ENCODE measurements at places on chromosomes 12 and 14.
A peak's percentile ranks its signal among the peaks of the same experiment; 100 is the strongest.

DNA sequence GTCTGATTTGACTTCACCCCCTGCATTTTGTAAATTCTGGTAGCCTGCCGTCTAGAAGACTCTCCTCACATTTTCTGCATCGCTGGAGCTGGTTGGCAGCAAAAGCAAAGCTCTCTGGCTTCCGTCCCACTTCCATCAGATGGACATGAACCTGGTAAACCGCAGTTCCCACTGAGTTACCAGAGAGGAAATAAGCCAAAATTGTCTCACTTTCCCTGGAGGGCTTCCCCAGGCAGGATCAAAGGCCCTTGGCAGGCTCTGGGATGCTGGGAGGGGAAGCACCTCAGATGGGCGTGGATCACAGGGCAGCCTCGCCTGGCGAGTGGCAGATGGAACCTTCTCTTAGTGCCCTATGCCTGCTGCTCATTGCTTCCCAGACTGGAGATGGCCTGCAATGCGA, 243.5 kb downstream of the TMEM132C start:
- no peak for DNase-seq

DNA sequence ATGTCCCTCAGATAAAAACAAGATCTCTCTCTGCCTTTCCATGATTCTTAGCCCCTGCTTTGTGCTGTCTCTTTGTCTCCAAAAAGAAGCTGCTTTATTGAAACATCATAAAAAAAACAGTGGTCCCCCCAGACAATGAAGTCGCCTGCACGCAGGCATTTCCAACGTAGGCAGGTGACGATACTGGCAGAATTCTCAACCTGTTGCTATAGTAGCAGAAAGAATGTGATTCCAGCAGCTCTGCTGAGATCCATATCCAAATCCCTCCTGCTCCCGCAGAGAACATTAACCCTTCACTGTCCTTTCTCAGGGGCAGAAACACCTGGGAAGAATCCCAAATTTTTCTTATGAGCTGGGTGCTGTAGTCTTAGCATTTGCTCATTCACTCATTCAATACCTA, 84.8 kb downstream of the STON2 start:
- DNase-seq: no peak

GRCh38 chr12:27896419-27896990, 76.0 kb downstream of the PTHLH start:
- DNase-seq: no peak

DNA sequence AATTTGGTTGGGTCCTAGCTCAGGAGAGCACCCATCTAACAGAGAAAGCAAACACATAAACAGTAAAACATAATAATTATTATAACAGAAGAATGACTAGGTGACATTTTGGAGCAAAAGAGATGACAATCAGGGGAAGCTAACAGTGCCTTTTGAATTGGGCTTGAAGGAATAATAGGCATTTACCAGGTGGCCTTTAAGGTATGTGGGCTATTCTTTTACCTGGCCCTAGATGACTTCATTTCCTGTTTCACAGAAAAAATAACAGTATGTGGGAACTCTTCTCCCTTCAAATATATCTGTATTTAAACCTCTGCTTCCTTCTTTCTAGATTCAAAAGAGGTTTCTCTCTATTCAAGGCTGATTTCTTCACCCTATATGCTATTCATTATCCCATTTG, 3.8 kb downstream of the IRAK4 start:
- DNase-seq: no peak

GRCh38 chr14:104119488-104120251, 18.7 kb upstream of the KIF26A start:
- DNase-seq: no peak

GRCh38 chr14:66378712-66379505, 107.3 kb upstream of the CCDC196 start:
- no peak for DNase-seq

GRCh38 chr12:109310247-109311125, 1.4 kb upstream of the FOXN4 start:
- no peak for DNase-seq

DNA sequence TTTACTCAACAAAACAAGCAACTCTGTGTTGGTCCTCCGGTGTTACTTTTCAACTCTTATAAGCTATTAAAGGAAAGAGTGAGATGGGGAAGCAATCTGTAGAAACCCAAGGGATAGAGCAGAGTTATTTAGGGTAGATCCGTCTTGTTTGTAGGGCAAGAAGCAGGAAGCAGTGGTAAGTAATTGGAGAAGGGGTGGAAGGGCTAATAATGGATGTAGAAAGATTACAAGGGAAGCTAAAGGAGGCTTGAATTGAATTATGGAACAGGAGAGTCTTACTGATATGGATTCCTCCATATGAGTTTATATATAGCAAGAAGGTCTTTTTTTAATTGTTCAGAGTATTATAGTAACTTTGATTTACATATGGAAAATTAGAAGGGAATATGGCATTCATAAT, 72.7 kb downstream of the MNAT1 start:
- no peak for DNase-seq

DNA sequence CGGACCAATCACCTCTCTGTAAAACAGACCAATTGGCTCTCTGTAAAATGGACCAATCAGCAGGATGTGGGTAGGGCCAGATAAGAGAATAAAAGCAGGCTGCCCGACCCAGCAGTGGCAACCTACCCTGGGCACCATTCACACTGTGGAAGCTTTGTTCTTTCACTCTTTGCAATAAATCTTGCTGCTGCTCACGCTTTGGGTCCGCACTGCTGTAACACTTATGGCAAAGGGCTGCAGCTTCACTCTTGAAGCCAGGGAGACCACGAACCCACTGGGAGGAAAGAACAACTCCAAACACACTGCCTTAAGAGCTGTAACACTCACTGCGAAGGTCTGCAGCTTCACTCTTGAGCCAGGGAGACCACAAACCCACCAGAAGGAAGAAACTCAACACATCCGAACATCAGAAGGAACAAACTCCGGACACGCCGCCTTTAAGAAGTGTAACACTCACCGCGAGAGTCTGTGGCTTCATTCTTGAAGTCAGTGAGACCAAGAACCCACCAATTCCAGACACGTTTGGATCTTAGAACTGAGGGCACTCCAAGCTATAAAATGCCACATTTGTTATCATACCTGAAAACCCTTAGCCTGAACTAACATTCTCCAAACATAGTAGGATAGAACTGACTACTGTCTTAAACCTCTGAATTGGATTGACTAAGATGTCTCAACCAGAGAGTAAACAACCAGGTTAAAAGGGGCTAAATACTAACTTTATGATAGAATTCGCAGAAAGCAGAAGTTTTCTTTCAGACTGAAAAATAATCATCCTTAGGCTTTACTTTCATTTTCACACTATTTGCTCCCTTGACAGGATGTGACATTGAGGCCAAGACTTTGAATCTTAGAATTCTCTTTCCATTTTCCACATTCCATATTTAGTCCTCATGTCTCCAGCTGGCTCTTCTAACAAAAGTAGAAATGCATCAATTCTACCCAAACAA, 33.6 kb downstream of the CDKL1 start:
- DNase-seq: no peak

- no peak for DNase-seq
These were observed 6.5 kb downstream of the C12orf43 start for GRCh38 chr12:121009741-121010140.

DNA sequence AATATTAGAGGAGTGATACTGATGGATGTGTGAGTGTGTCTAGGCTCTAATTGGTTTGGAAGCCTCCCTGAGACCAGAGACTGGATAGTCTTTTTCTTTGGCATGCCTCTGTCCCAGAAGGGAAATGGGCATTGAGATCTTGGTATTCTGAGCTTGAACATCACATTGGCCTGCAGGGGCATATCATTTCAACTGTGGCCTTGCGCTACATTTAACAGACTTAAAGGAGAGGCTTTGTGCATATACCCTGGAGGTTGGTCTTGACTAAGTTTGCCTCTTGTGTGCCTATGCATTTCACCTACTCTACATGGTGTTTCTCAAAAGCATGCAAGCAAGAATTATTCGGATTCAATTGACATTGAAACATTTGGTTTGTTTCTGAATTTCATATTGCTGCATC, 185.4 kb downstream of the TMTC2 start:
- no peak for DNase-seq

- no peak for DNase-seq
These were observed 159.5 kb downstream of the VRK1 start for GRCh38 chr14:96956464-96957239.

- no peak for DNase-seq
These were observed 53.6 kb upstream of the EIF5 start for GRCh38 chr14:103280278-103280928.

GRCh38 chr12:113424915-113425823, 3.0 kb downstream of the SDSL start:
- DNase-seq: no peak

DNA sequence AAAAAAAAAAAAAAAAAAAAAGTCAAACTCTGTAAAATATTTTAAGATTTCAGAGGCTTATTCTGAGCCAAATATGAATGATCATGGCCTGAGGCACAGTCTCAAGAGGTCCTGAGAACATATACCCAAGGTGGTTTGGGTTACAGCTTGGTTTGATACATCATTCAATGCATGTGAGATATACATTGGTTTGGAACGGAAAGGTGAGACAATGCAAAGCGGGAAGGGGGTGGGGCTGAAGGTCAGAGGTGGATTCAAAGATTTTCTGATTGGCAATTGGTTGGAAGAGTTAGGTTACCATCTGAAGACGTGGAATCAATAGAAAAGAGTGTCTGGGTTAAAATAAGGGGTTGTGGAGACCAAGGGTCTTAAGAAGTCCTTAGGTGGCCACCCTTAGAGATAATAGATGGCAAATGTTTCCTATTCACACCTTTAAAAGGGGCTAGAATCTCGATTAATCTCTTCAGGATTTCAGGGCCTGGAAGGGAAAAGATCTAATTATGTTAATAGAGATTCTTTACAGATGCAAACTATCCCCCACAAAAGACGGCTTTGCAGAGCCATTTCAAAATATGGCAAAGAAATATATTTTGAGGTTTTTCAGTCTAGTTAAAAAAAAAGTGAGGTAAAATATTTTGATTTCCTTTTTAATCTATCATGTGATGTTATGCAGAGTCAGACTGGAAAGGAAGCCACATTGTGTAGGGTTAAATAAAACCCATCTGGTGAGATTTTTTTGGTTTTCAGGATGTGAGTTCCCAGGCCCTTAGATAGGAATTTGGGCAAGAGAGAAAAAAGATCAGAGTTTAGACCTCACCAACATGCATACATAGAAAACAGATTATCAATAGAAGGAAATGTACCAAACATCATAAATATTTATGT, 173.8 kb upstream of the CNOT2 start:
- no peak for DNase-seq

DNA sequence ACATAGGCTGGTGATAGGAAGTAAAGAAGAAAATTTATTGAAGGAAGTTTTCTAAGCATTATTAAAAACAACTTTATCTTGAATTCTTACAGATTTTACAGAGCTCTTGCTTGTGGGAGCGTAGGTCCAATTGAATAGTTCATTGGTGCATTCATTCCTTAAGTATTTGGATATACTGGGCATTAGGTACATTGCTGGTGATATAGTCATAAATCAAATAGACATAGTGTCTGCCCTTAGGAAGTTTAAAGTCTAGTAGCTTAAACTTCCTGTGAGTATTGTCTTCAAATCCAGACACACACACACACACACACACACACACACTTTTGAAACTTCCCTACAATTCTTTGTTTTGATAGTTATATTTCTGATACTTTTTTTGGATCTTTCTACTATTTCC, 226.7 kb downstream of the FUT8 start:
- DNase-seq: no peak

DNA sequence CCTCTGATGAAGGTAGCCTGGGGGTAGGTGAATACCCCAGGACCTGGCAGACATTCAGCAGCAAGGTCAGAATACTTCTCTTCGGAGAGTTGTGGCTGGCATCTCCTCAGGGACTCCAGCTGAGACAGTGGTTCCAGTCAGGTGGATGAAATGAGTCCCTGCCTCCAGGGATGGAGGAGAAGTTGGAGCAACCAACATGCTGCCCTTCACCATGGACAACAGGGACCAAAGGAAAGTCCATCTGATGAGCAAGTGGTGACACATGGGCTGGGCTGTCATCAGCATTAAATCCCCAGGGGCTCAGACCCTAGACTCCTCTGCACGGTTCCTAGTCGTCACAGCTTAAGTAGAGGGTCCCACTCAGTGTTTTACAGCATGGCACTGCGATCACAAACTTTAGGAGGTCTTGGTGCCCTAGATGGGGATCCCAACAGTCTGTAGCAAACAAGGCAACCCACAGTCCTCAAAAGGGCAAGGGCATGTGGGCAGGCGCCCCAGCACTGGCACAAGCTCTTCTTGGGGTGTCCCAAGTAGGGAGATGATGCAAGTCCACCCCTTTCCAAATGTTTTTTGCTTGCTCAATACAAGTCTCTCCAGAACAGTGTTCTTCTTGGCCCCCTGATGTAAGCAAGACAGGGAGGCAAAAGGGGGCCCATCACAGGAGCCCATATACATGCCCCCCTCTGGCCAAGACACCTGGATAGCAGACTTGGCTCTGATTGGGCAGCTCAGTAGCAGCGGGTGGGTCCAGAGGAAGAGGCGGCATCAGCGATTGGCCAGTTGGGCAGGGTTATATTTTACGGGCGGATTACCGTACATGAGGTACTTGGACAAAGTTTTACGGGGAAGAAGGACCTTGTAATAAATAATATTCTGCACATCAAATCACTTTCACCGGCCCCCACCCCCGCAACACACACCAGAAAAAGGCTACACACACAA, 10.8 kb upstream of the CDH24 start:
- no peak for DNase-seq

GRCh38 chr12:52434760-52435530, 774 bp upstream of the KRT75 start:
- DNase-seq: no peak

DNA sequence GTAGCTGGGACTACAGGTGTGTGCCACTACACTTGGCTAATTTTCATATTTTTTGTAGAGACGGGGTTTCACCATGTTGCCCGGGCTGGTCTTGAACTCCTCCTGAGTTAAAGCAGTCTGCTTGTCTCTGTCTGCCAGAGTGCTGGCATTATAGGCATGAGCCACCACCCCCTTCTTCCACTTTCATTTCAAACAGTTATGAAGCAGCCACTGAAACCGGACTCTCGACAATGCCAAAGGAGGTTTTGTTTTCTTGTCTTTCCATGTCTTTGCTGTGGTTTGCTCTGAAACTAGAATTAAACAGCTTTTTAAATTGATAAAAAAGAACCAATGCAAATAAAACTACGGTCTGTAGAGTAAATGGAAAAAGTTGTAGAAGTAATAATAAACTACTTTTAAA, 30.4 kb downstream of the RAP1B start:
- DNase-seq: peak; percentile 8

DNA sequence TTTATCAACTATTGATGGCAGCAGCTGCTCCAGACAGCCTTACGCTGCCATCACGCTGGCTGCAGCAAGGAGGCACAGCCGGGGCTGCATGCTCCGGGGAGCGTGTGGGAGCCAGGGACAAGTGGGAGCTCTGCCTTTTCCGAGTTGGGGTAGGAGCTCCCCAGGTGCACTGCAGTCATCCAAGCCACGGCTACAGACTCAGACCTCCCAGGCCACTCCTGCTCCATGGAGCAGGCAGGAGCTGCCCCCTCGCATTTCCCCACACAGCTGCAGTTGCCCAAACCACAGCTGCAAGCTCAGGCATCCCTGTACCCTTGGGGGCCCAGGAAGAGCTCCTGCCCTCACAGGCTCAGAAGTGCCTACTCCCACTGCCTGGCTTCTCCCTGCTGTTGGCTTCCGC, 184.7 kb downstream of the CPNE8 start:
- DNase-seq: no peak

Data from activated CD8-positive, alpha-beta memory T cell treated with anti-CD3 and anti-CD28 coated beads for 1 hour (primary cell).